ENCODE measurements at places on chromosomes 6 and 20.

DNA sequence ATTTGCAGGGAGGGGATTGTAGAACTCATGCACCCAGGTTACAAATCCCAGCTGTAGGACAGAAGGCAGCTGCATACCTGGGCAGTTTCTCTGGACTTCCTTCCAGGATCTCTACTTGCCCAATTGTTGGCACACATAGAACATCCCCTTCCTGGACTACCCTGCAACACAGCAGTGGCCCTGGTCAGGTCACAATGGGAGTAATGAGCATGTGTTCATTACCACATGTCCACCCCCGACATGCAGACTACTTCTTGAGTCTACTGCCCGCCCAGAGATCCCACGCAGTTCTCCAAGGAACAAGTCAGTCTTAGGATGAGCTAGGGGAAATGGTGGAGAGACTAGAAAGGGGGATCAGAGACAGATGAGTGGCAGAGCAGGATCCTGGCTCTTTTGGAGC is 5.1 kb downstream of the PEX6 start:
- DNase-seq: no peak

DNA sequence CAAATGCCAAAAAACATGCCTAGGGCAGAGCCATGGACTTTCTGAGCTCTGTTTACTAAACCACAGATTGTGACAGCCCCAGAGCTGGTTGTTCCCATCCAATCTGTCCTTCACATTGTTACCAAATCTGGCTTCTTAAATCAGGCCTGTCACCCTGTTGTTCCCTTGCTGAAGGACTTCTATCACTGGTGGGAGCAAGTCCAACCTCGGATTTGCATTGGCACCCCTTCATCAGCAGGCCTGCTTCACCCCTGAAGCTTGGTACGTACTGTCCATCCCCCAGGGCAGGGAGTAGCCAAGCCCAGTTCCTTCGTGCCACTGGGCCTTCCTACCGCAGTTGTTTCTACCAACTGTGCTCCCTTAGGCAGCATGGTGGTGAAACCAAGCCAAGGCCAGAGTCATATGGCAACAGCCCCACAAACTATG is 357.3 kb upstream of the JARID2 start:
- DNase-seq: no peak

DNA sequence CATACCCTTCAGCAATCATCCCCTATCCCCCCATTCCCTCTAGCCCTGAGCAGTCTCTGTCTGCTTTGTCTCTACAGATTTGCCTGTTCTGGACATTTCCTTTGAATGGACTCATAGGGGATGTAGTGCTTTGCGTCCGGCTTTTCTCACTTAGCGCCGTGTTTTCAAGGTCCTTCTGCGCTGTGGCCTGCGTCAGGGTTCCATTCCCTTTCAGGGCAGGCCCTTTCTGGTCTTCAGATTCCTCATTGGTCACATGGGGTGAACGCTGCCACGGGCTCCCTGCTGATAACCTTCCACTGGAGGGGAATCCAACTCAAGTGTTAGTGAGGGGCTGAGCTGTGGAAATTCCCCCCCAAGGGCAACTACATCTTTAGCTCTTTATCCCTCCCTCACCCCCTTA is 36.4 kb upstream of the APCDD1L start:
- no peak for DNase-seq

GRCh38 chr20:52318651-52319050 is 127.1 kb upstream of the ZFP64 start:
- DNase-seq: no peak

DNA sequence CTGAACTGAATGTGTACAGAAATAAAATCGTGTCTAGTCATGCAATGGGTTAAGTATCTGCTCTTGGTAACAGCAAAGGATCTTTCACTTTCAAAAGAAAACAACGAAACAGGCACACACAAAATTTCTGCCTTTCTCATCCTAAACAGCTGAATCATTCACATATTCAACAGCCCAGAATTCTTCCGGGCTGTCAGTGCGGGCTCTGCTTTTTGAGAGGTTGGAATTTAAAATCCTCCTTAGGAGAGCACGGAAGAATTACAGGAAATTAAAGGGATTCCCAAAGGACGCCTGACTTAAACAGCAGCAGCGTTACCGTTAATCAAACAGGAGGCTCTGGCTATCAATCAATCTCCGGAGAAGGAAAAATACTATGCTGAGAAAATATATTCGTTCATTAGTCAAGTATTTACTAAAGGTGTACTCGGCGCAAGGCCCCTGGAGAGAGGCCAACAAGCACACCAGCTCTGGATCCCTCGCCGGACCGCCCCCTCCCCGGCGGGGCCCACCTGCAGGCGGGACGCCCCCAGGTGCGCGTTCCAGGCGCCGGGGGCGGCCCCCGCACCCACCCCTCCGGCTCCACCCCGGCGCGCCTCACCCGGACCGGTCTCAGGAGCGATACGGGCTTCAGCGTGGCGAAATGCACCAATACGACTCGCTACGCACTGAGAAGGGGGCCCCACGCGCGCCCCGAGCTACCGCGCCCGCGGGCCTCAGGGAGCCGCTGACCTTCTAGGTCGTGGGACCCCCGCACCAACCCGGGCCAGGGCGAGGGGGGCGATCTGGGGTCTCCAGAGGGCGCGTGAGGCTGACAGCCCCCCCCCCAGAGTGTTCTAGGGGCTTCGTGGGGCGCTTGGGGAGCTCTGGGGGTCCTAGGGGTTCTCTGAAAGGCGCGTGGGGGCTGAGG is 1.0 kb downstream of the NAPB start:
- peak; percentile 55 for DNase-seq

- no peak for DNase-seq
Measured at GRCh38 chr6:157216570-157216969, 106.7 kb downstream of the TMEM242 start.

DNA sequence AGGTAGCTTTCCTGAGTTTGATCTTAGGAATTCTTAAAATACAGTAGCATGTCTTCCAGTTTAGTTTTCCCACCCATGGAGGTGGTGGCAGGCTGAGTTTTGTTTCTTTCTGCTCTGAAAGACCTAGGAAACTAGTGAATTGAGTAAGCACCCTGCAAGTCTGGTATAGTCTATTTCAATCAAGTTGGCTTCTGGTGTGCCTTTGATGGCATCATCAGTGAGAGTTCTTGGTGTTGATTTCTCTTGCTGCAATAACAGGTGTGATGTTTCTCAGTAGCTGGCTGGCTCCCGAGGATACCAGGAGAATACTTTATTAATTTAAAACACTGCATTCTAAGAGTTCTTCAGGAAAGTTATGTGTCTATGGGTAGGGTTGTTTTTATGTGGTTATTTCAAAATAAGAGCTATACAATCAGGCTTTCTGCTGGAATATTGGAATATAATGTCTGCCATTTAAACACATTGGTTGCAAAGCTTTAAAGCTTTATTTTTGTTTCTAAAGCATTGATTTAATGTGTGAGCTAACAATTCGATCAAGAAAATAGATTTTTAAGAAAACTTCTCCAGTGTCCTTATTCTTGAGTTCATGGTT is 19.0 kb downstream of the VAPB start:
- no peak for DNase-seq

DNA sequence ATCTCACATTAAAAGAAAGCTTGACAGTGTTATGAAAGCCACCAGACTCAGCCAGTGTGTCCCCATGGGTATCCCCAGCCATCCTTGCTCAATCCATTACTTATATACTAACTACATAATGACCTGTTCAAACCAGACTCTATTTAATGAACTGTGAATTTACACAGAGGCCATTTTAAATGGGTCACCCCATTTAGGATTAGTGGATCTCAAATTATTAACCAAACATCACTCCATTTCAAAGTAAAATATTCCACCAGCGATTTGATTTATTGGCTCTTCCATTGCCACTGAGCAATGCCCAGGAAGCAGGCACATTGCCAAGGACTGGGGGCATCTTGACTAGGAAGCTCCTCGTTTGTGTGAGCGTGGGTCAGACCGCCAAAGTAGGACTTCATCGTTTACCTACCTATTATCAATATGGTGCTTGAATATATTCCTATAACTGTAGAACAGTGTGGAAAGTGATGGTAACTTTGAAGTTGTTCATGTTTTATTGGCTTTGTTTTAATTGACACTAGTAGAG is 15.5 kb upstream of the NPEPL1 start:
- DNase-seq: no peak

DNA sequence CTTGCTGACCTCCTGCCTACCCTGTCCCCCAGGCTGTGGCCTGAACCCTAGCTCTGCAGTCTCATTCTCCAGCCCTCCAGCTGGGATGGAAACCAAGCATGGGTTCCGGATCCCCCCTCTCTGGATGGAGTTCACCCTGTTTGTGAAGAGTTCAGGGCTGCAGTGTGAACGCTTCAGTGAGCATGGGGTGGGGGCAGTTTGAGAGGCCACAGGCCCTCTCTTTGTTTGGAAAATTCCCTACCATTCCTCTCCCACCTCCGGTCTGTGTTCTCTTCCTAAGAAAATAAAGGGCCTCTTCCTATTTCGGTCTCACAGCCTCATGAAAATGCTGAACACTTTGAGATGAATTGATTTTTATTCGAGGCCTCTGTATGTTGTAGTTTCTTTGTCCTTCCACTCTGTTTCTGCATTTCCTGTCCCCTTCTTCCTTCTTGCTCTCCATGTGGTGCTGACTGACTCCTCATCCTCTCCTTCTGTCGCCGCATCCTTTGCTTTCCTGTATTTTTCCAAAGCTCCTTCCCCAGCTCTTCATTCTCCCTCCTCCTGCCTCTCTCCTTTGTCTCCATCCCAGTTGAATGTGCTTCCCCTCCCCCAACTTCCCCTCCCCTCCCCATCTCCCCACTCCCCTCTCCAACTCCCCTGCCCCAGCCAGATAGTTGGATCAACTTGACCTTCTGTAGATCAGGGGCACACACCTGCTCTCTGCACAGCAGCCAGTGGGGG is 2.4 kb upstream of the KCNK5 start:
- no peak for DNase-seq

GRCh38 chr6:125528621-125529041 is 220.8 kb upstream of the HEY2 start:
- DNase-seq: no peak

DNA sequence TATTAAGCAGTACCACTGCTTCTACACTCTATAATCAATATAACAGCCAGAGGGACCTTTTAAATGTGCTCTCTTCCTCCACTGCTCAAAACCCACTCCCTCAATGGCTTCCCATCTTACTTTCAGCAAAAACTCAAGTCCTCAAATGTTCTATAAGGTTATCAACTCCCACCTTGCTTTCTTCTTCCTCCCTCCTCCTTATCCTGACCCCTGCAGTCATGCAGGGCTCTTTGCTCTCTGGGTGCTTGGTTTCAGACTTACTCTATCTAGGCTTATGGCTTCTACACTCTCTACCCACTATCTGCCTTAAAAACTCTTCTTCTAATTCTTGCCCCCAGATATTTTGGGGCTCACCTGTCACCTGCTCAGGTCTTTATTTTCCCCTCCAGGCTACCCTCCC is 5.3 kb downstream of the ARHGAP18 start:
- DNase-seq: no peak

DNA sequence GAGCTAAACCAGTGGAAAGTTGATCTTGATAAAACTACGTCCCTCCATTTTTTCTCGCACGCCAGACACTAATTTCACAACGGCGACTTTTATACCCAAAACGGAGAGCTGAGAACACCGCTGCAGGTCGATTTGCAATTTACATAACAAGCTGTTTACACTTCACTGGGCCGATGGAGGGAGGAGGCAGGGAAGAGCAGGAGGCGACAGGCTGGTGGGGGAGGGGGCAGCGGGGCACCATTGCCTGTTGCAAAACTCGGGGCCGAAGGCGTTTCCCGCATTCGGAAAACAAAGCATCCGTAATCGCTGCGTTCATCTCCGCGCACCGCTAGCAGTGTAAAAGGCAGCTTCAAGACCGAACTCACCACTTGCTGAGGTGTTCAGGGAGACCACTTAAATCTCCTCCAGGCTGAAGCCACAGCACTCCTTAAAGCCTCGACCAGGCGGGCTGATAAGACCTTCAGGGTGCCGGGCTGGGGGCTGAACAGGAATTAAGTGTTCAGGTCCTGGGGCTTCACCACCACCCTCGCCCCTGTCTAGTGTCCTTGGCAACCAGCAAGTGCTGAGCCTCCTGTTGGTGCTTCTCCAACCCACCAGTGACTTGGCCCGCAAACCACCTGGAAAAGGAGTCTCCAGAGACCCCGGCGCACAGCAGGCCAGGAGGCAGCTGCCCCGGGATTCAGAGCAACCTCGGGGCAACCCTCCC is 2.0 kb upstream of the FOXC1 start:
- DNase-seq: no peak

DNA sequence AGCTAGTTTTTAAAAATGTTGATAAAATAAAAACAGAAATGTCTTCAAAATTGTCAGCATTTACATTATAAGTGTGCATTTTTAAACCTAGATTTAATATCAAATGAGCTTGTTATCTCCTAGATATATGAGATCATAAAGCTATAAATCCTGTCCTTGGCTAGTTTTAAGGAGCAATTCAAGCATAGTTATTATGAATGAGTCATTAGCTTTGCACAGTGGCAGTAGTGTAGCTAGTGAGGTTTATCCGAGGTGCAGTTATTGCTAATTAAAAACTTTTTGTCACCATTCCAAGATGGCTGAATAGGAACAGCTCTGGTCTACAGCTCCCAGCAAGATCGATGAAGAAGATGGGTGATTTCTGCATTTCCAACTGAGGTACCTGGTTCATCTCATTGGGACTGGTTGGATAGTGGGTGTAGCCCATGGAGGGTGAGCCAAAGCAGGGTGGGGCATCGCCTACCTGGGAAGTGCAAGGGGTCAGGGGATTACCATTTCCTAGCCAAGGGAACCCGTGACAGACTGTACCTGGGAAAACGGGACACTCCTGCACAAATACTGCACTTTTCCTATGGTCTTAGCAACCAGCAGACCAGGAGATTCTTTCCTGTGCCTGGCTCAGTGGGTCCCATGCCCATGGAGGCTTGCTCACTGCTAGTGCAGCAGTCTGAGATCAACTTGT is 108.8 kb upstream of the SYNCRIP start:
- no peak for DNase-seq

- no peak for DNase-seq
Measured at GRCh38 chr6:151975795-151976194, 168.3 kb downstream of the ESR1 start.

DNA sequence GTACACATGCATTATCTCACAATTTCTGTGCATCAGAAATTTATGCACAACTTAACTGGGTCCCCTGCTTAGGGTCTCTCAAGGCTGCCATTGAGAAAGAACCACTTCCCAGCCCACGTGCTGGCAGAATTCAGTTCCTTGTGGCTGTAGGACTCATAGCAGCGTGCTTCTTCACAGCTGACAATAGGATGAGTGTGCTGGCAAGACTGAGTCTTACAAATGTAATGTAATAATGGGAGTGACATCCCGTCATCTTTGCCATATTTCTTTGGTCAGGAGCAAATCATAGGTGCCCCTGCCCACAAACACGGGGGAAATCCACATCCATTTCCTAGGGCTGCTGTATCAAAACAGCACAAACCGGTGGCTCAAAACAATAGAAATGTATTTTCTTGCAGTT is 77.4 kb downstream of the FIG4 start:
- DNase-seq: no peak
